NCI-H2227 treated with DMSO at 0.1 percent for 48 hours (cell line): ENCODE measurements at places on chromosomes 3 and 15.

DNA sequence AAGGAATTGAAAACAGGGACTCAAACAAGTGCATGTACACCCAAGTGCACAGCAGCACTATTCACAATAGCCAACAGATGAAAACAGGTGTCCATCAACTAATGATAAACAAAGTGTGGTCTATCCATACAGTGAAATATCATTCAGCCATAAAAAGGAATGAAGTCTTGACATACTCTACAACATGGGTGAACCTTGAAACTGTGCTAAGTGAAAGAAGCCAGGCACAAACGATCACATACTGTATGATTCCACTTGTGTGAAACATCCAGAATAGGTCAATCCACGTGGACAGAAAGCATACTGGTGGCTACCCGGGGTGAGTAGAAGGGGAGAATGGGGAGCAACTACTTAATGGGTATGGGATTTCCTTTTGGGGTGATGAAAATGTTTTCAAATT, 29.6 kb upstream of the PLXND1 start:
- DNase-seq, result no peak

DNA sequence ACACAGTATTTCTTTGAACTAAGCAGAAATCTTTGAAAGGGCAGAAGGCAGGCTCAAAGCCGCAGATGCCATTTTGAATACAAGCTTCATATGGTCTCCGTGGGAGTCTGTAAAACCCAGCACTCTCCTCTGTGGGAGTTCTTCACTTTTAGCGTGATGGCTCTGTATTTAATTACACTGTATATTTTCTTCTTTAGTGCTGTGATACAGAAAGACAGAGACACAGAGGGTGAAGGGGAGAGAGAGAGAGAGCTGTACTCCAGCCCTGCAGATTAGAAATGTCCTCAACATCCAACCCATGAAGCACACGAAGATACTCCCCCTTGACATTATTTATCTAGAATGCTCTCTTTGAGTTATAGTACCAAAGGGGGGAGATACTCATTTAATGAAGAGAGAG, 752.6 kb upstream of the NR2F2 start:
- DNase-seq, result no peak

- no peak for DNase-seq
Observed at GRCh38 chr3:131655070-131655690, 152.4 kb upstream of the MRPL3 start.

DNA sequence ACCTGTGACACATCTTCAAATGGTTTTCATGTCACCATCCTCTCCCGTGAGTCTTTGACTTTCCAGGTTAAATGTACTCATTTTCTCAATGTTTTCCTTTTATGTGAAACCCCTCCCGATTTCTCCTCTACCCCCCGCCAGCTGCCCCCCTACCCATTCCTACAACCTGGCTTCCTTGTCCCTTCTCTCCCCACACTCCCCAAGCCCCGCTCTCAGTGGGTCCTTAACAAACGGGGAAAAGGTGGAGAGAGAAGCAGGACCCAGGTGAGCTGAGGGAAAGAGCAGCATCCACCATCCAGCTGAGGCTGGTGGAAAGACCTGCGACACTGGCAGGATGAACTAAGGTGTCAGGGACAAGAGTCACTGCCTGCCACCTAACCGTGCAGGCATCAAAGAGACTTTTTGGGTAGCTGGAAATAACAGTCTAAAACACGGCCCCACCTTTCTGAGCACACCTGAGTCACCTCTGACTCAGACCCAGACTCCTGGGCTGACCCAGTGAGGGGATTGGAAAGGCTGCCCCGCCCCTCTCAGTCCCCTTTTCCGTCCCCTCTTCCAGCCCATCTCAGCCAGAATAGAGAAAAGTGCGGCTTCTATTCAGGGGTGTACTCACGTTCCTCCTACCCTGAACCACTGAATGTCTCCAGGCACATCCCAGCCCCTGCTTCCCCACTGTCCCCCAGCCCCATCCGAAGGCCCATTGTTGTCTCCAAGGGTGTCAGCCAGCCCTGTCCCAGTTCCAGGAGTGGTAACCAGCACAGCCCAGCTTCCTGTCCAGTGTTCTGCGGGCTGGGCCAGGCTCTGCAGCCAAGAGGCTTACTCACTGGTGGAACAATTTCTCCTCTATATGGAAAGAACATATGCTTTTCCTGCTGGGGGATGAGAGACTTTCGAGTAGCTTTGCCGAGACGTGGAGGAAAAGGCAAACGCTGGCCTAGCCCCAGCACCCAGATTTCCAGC, 20.4 kb downstream of the ISG20 start:
- no peak for DNase-seq

DNA sequence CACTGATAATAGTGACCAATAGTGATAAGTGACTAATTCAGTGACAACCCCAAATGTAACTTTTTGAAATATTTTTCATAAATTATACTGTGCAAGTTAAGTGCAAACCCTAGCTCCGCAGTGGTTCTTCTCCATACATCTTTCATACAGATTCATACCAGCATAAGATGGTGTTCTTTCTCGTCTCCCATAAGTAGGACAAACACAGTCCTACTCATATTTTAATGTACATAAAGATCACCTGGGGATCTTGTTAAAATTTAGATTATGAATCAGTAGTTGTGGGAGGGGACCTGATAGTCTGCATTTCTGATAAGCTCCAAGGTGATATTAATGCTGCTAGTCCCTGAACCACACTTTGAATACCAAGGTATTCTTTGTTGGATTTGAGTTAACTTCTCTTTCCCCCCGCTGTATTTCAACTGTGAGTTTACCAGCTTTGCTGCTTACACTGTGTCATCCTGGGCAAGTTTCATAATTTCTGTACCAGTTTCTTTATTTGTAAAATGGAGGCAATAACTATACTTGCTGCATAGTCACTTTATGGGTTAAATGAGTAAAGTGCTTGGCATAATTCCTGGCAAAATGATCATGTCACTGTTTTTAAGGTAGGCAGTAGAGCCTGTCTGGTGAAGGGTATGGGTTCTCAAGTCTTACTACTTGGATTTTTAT, 34.7 kb upstream of the C3orf38 start:
- no peak for DNase-seq

DNA sequence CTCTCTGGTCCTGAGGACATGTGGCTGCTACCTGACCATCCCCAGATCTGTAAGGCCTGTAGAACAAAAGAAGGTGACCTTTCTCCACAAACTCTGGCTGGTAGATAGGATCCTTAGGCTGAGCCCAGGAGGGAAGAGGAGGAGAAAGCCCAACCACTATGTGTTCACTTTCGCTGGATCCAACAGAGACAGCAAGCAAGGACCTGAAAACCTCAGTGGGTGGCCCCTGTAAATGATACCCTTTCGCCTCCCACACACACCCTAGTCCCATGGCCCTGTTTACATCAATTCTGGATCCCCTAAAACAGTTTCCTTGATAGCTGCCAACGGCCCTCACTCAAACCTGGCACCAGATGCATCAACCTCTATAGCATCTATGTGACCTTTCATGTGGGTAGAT, 22.4 kb downstream of the CCDC12 start:
- no peak for DNase-seq

DNA sequence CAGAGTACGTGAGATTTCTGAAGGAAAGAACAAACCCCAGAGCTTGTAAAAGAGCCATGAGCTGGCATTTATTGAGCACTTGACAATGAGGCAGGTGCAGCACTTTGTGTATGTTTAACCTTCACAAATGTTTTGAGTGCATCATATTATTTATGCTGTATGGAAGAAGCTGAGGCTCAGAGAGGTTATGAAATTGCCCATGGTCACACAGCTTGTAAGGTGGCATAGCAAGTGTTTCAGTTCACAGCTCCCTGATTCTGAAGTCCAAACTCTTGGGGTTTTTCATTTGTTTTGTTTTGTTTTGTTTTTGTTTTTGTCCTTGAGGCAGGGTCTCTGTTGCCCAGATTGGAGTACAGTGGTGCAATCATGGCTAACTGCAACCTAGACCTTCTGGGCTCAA, 25.1 kb upstream of the ADAMTS7 start:
- no peak for DNase-seq

GRCh38 chr3:41424543-41425300, 225.4 kb downstream of the CTNNB1 start:
- no peak for DNase-seq

DNA sequence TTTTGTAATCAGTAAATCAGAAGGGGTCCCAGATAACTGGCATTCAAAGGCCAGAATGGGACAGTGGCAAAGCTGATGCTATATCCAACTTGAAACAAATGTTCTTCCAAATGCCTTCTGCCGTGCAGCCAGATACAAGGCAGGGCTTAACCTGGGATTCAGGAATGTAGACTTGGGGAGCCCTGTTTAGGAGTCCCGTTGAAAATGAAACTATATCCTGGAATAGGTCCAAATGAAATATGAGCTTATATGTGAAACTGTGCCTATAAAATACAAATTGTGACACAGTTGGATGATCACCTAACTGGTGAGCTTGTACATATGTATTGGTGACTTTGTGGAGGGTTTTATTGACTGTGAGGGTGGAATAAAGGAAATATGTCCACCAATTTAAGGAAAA, 28.7 kb downstream of the FRMD4B start:
- DNase-seq, result no peak

GRCh38 chr3:101828691-101829436, 20.4 kb upstream of the NFKBIZ start:
- no peak for DNase-seq

DNA sequence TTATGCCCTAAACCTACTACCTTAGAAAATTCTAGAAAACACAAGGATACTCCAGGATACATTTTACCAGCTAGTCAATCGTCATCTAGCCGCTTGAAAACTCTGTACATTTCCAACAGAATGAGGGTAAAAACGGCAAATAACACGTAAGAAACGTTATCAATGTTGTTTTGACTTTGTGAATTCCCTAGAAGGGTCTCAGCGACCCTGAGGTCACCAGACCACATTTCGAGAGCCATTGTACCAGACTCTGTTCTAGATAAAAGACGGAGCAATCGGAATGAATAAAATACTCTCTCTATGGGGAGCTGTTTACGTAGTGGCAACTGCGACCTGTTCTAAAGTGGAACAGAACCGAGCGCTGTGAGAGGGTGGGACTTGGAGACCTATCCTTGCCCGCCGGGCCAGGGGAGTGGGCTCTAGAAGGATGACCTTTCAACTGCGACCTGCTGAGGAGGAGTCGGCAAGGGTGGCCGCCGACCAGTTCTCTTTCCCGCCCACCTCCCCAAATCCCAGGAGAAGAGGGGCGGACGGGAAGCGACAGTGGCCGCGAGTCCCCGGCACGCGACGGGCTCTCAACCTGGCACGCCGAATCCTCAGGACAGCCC, 778 bp upstream of the AP4E1 start:
- DNase-seq, result peak; percentile 28

DNA sequence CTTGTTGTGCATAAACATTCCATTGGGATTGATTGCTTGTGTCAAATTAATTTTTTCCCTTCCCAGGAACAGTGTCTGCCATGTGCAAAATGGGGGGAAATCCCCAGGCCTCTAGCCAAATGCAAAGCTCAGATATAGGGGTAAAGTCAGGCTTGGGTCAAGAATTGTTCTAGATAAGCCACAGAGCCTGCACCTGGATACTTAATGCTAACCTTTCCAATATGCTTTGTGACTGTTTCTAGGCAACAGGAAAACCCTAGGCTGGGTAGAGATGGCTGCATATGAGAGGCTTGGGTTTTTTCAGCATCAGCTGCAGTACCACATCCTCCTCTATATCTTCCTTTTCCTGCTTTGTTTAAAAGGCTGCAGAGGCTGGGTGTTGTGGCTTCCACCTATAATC, 61.9 kb upstream of the ROPN1 start:
- DNase-seq, result no peak

DNA sequence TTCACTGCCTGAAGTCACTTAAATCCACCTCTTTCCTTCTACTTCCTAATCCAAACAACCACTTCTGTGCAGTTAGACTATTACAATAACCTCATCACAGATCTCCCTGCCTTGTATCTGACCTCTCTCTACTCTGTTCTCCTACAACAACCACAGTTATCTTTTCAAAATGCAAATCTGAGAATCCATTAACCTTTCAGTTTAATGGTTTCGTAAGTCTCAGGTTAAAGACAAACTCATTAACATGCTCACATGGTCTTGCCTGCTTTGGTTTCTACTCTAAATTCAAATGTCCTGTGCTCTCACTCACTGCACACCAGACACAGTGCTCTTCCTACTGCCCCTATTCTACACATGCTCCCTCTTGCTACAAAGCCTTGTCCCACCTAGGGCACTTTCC, 406.5 kb upstream of the THBS1 start:
- no peak for DNase-seq

DNA sequence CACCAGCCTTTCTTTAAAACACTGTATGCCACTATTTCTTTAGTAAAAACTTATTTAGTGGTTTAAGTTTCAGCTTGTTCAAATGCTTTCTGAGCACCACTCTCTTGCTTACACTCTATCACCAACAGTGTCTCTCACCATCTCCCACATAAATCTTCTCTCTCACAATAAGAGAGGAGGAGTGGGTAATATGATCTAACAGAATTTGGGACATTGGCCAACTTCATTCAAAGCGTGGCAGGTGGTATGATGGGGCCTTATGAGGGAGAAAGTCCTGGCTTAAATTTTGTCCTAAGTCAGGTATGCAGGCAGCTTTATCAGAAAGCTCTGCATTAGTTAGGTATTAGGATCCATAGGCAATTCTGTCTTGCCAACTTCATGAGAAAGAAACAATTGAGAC, 1132.5 kb downstream of the TUSC7 start:
- no peak for DNase-seq

DNA sequence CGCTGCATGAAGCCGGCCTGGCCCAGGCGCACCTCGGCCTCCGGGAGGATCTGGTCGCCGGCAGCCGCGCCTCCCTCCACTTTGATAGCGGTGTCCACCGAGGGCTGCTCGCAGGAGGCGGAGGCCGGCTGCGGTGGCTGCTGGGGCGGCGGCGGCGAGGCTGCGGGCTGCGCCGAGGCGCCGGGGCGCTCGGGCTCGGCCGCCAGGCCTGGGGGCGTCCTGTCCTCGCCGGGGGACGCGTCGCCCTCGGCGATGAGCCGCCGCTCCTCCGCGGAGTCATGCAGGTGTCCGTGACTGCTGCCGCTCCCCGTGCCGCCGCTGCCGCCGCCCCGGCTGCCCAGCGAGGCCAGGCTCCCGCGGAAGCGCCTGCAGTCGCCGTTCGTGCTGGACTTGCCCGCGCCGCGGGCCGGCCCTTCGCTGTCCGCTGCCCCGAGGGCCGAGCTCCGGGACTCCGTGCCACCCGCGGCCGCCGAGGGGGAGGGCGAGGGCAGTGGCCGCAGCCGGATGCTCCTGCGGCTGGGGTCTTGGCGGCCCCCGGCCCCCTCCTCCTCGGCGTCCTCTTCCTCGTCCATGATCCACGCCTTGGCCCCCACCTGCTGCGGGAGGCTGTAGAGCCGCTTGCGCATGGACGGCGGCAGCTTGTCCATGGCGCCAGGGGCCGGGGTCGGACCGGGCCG, 996 bp downstream of the HCN4 start:
- DNase-seq, result no peak

GRCh38 chr15:28881170-28881569, 4.6 kb upstream of the APBA2 start:
- DNase-seq, result no peak

GRCh38 chr15:39685999-39686613, 96.5 kb downstream of the FSIP1 start:
- DNase-seq, result peak; percentile 44

DNA sequence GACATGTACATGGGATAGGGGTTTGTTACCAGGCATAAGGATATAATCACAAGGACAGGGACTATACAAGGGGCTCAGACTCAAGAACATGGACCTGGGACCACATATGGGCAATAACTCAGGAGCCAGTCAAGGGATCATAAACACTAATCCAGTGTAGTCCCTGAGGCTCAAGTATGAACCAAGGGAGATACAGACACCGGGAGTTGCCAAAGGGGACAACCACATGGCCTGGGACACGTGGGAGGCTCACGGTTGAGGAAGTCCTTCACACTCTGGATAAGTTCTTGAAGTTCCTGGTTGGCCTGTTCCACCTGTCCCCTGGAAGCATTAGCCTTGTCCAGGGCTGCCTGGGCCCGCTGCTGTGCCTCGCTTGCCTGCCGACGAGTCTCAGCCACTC, 1.8 kb upstream of the USP19 start:
- no peak for DNase-seq
